Activated T-helper 1 cell treated with anti-CD3 and anti-CD28 coated beads, Interleukin-2, amount 50 U/mL, for 16 hours (primary cell): ENCODE measurements at places on chromosomes 5 and 9.

GRCh38 chr9:113957821-113958341 is 81.8 kb downstream of the ZNF618 start:
- DNase-seq = no peak

- DNase-seq = no peak
Measured at GRCh38 chr5:139523635-139524445, 37.3 kb upstream of the UBE2D2 start.

GRCh38 chr9:121233906-121234831 is 32.5 kb upstream of the RAB14 start:
- no peak for DNase-seq

DNA sequence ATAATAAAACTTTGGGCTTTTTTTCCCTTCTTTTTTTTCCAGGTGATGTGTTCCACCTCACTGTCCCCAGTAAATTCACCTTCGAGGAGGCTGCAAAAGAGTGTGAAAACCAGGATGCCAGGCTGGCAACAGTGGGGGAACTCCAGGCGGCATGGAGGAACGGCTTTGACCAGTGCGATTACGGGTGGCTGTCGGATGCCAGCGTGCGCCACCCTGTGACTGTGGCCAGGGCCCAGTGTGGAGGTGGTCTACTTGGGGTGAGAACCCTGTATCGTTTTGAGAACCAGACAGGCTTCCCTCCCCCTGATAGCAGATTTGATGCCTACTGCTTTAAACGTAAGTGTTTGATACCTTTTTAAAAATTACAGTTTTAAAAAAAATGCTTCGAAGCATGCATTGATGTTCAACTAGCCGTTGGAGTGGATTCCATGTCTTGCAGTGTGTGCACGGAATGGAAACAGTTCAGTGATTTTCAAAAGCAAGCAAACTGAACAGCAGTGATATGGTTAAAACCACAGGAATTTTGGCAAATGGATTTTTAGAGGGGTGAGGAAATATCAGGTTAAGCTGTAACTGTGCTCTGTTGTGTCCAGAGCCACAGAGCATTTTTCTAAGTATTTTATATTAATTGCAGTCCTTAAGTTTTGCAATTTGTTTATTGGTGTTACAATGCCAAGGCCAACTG is 40.7 kb downstream of the VCAN start:
- DNase-seq = no peak

DNA sequence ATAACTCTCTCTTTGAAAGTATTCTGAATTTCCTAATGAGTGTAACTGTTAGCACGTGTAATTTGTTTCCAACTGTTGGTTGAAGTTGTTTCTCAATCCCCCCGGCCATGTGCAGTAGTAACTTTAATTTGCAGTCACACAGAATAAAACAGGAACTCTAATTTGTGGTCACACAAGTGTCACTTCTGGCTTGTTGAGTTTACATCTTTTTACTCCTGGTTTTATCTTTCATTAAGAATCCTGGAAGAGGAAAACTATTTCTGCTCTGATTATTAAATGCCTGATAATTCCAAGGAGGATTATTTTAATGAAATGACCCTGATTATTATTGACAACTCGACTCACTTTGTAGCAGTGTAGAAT is 1.2 kb downstream of the SCAMP1 start:
- DNase-seq = no peak

GRCh38 chr5:140220032-140220697 is 45.2 kb downstream of the CYSTM1 start:
- DNase-seq = no peak

DNA sequence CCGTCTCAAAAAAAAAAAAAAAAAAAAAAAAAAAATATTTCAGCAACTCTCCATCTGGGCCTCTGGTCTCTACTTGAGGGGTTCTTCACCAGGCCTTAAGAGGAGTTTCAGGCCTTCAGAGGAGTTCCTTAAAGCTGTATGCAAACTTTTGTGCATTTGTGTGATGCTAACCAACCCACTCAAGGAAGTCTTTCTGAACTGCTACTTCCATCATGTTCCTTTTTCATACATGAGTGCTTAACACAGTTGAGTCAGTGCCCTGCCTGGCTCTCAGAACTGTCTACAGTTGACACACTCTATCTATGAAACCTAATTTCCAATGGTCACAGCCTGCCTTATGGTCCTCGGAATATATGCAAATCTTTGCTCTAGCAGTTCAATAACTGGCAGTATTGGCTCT is 146.5 kb downstream of the MEF2C start:
- DNase-seq = no peak

DNA sequence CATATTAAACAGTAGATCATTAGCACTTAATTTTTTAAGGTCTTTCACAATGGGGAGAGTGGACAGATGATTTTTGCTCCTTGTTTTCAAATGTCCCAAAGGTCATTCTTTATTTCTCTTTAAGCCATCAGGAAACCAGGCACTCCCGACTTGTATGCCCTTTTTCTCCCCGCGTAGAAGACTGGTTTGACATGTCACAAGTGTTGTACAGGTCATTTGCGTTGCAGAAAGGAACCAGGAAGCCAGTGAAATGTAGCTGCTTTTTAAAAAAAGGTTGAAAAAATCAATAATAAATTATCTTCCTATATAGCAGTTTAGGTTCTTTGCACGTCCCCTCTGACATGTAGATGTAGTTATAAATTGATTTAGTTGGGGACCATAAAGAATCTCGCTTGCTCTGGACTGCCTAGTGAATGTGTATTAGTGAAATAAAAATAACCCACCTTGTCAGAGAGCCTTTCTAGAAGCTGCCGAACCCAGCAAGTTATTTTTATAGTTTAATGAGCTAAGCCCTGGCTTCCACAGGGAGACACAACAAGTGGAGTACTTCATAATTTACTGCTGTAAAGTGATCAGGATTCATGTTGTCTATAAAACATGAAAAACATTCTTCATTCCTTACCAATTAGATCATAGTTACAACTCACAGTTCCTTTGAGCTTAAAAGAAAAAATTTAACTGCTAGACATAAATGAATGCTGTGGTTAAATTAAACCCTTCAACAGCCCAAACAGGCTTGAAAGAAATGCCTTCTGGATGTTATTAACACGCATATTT is 404.6 kb downstream of the CSNK1G3 start:
- no peak for DNase-seq

GRCh38 chr9:87741326-87741725 is 15.4 kb downstream of the CTSL start:
- DNase-seq = no peak

DNA sequence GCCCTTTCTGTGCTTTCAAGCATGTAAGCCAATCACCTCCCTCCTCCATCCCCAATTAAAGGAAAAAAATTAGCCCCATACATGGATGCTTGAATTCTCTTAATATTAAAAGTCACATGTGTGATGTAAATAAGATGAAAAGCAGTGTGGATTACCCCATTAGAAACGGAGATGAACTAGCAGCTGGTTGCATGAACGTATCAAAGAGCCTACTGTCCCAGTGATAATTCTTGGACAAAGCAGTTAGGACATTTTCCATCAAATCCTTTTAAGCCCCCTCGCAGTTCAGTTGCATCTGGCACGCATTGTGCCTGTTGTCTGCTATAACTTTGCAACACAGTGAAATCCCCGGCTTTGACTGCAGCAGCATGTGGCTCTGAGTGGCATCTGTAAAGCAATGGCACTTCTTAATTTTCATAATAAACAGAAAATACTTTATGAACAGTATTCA is 285.6 kb downstream of the FBXL7 start:
- DNase-seq = no peak

- DNase-seq = no peak
Measured at GRCh38 chr5:141633871-141634561, 2.6 kb downstream of the HDAC3 start.

DNA sequence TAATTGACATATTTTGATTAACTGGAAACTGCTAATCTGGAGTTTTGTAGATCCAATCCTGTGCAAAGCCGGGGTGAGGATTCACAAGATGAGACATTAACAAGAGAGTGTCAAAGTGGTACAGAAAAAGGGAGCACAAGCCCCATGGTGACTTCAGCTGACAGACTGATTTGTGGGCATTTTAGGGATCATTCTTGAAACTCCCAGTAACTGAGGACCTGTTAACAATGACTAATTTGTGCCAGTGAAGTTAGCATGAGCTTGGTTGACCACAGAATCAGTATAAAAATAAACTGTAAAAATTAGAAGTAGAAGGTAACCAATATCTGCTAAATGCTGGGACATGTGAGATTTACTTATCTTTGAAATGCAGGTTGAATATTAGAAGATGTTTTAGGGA is 1578.3 kb downstream of the EFNA5 start:
- no peak for DNase-seq

DNA sequence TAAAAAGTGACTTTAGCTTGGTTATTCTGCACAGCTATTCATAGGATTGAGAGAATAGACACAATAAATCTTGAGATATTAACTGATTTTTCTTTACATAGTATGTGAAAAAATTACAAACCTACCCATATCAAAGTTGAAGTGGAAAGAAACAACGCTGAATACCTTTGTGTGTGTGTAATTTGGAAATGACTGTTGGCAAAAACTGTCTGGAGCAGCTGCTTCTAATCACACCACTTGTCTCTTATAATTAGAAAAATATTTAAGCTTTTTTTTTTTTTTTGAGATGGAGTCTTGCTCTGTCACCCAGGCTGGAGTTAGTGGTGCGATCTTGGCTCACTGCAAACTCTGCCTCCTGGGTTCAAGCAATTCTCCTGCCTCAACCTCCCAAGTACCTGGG is 110.8 kb upstream of the POC5 start:
- DNase-seq = no peak

DNA sequence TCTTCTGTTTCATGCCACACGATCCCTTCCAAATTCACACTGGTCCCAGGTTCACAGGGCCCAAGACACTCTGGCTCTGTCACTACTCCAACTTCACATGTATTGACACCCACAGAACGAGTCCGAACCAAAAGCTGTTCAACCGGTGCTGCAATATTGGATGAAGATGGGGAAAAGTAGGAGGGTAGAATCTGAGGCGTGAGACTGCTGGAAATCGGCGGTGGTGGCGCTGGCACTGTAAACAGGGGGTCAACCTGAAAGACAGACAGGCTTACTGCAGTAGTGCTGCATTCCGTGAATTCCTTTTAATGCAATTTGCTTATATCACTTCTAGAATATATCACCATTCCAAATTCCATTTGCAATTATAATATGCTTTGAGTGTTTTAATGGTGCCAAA is 45.4 kb downstream of the ZNF608 start:
- DNase-seq = no peak

- DNase-seq = no peak
Measured at GRCh38 chr9:32728181-32728580, 55.2 kb upstream of the TMEM215 start.

DNA sequence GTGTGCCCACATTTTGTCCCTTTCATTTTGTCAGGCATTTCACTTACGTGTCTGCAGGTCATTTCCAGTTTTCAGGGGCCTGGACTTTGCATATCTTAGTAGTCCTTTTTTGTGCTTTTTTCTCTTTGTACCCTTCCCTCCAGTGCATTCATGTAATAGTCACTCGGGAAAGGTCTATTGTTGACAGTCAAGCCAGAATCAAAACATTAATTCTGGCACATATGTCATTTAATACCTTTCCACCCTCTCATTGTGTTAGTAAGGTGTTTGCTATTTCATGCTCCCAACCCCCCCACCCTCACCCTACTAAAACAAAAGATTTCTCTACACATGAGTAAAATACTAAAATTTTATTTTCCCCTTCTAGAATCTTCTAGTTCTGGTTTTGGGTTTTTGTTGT is 42.7 kb downstream of the UGCG start:
- no peak for DNase-seq

- no peak for DNase-seq
Measured at GRCh38 chr5:133109655-133110483, 58.1 kb downstream of the HSPA4 start.
